PC-9 (cell line): ENCODE measurements at places on chromosomes 5 and 9. TPM values are rescaled to one million over a fixed set of nuclear protein-coding genes. Genes with fewer than 3 reads are reported as not detected.
A peak's percentile ranks its signal among the peaks of the same experiment; 100 is the strongest.

- DNase-seq, result no peak
Observed at GRCh38 chr5:159010661-159011442, 88.9 kb downstream of the EBF1 start.

GRCh38 chr9:99607842-99608448, 213.7 kb upstream of the NR4A3 start:
- DNase-seq, result no peak

GRCh38 chr5:151066920-151067319, 13.9 kb downstream of the TNIP1 start:
- DNase-seq, result no peak

GRCh38 chr9:129885670-129886106, 50.4 kb downstream of the USP20 start:
- DNase-seq, result peak; percentile 99

- DNase-seq, result no peak
Observed at GRCh38 chr9:8437876-8438275, 638.3 kb upstream of the DMAC1 start.

HSPB3 gene
- not detected in 2 replicates for total RNA-seq

SLC24A2 gene
- not detected in 2 replicates for total RNA-seq
